ENCODE measurements at places on chromosomes 11 and 22.

DNA sequence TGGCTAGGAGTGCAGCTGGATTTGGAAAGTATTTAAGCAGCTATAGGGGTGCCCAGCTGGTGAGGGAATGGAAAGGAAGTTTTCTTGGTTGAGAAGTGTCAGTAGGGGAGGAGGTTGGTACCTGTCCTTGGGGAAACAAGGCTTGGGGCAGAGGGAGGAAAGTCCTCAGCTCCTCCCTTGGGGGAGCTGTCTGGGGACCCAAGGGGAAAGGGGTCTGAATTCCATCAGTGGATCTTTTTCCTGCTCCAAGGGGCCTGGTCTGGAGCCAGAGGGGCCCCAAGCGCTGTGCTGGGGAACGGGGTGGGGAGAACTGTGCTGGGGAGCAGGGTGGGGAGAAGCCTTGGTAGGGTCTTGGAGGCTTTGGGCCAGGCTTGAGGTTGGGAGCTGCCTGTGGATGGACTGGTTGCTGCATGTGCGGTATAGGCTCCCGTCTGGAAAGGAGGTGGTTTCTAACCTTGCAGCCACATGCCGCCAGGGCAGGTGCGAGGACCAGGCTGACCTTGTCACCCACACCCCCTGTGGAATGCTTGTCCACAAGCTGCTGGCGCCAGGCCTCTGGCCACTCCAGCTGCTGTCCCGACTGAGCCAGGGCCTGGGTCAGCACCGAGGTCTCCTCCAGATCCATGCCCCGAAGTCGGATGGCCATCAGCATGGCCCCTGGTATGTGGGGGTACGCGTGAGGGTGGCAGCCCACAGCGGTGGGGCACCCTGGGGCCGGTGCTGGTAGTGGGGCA is 963 bp downstream of the TYMP start:
- DNase-seq: no peak

- no peak for DNase-seq
Measured at GRCh38 chr22:46578251-46578823, 40.9 kb upstream of the CELSR1 start.

GRCh38 chr11:35089666-35090065 is 49.3 kb upstream of the CD44 start:
- no peak for DNase-seq

DNA sequence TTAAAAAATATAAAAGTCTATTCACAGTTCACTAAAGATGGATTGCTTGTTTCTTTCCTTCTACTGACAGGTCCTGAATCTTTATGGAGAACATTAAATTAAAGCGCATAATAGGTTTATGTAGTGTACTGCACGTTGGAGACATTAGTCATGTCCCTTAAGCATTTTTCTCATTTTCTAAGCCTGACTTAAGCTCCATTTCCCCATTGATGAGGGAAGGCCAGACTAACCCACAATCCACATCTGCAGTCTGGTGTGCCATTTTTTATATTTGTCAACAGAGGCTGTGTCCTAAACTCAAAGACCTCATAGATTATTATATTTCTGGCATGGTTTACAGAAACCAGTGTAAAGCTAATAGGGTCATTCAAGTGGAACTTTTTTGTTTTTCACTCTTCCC is 39.9 kb downstream of the CADM1 start:
- DNase-seq: no peak

DNA sequence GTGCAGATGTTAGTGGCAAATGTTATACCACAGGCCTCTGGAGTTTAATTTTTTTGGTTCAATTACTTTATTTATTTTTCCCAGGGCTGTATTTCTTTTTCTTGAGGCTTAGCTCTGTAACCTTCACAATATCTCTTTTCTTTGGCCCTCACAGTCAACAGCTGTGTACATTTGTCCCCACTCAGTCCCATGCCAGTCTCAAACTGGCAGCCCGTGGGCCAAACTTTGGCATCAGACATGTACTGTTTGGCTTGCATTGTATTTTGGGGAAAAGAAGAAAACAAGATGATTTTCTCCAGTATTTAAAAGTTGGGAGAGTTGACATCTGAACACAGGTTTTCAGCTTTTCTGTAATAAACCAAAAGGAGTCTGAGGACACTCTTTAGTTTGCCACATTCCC is 87.1 kb downstream of the PRR5L start:
- no peak for DNase-seq

Measured in epithelial cell of prostate (primary cell).